Thoracic aorta (tissue), 2 donors: ENCODE measurements at places on chromosomes 12 and 14. TPM values are rescaled to one million over a fixed set of nuclear protein-coding genes. Genes with fewer than 3 reads are reported as not detected.

DNA sequence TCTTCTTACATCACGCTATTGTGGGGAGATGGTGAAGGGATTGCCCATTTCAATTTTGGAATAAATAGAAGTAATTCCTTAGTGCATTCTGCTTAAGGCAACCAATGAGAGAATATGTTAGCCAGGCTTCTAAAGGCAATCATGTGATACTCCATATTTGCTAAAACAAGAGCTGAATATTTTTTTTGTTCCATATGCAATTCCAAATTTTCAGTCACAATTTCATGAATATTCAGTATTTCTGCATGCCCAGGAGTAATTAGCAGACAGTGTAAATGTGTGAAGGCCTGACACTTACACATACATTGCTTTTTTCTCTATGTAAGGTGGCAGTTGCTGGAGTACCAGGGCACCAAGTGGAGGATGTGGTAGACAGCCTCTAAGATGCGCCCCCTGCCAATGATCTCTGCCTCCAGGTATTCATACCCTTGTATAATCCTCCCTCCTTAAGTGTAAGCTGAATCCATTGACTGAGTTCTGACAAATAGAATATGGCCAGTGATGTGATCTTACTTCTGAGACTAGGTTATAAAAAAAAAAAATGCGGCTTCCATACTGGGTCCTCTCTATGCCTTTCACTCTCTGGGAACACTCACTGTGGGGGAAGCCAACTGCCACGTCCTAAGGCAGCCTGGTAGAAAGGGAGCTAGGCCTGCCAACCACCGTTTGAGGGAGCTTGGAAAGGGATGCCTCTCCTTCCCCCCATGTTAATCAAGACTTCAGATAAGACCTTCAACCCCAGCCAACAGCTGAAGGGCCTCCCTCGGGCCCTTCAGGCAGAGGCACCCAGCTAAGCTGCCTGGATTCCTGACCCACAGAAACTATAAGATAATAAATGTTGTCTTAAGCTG, 62.7 kb upstream of the PTGR2 start:
- DNase-seq: no peak

- DNase-seq: no peak
Measured at GRCh38 chr14:89911010-89911919, 43.3 kb downstream of the EFCAB11 start.

GRCh38 chr14:88037325-88037724, 32.4 kb downstream of the GPR65 start:
- no peak for DNase-seq

- no peak for DNase-seq
Measured at GRCh38 chr14:31414190-31414833, 6.0 kb downstream of the HEATR5A start.

DNA sequence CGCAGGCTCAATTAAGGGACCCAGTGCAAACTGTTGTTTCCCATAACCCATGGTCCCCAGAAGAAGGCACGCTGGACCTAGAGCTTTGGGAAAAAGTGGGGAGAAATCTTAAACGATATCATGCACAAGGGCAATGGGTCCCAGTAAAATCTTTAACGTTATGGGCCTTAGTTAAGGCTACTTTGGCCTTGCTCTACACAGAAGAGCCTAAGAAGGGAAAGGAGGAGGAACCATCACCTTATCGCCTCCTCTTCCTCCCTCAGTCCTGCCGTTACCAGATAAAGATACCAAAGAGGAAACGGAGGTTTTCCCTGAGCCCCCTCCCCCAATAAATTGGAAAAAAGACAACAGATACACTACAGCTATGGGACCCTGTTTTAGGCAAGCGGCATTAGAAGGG, 116.9 kb downstream of the PPHLN1 start:
- no peak for DNase-seq

GRCh38 chr12:126734296-126734695, 1532.7 kb upstream of the TMEM132C start:
- no peak for DNase-seq

DNA sequence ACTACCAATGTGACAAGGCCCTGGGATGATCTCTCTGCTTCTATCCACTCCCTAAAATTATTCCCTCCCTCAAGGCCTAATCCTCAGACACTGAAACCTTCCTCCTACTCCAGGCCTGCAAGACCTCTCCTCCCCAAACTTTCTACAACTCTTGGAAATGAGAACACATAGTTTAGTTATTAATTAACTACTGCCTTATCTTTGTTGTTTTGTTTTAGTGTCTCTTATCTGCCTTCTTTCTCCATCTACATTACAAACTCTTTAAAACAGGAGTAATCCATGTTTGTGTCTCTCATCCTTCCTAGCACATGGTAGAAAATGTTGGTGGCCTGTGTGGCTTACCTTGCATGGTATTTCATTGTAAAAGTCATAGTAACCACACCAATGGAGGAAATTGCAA, 139.9 kb upstream of the G2E3 start:
- DNase-seq: no peak

- no peak for DNase-seq
Measured at GRCh38 chr14:104856157-104856868, 8.8 kb upstream of the CEP170B start.

DNA sequence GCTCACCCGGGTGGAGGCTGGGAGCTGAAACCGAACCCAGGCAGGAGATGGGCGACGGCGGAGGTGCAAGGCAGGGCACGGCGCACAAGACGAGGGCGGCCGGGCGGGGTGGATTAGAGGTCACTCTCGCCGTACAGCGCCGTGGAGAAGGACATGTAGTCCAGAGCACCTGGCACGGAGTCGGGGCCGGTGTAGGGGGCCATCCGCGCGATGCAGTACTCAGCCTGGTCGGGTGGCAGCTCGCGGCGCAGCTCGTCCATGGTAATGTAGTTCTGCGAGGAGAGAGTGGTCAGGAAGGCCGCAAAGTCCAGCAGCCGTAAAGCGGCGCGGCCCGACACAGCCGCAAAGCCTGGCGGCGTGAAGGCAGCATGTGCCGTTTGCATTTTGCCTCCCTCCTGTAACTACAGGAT, 81.9 kb upstream of the ZFP36L1 start:
- no peak for DNase-seq

- no peak for DNase-seq
Measured at GRCh38 chr12:110316861-110317260, 35.8 kb downstream of the ATP2A2 start.

DNA sequence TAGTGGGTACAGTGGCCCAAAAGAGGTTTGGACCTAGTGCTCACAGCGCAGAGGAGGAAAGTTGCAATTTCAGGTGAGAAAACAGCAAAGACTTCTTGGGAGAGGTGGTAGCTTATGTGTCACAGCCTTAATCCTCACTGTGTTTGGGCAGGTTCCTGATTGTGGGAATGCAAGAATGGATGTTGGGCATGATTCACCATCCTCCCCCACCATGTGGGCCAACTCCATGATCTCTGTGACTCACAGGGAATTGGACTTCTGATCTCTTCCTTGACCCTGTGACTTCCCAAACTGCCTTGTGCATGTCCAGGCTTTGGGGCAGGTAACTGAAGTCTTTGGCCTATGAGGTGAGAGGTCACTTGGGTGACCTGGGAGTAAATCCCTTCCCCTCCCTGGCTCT, 1.8 kb upstream of the CHST11 start:
- DNase-seq: no peak

DNA sequence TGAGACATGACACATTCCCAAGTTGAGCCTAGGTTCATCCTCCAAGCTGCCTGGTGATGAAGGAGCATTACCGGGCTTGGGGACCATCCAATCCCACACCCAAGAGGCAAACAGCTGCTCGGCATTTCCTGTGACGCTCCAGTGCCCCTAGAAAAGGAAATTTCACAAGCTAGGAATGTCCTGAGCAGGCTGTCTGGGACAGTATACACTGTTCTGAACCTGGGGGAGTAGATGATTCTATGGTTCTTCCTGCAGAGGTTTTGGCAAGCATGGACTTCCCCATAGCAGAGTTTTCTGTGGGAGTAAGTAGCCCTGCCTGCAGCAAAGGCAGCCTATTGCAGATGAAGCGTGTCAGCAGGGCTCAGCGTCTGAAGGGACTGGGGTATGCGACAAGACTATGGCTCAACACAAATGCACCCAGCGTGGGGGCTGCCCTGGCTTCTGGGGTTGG, 47.4 kb upstream of the SRSF5 start:
- DNase-seq: no peak

- no peak for DNase-seq
Measured at GRCh38 chr12:40854604-40855003, 162.4 kb downstream of the CNTN1 start.

DNA sequence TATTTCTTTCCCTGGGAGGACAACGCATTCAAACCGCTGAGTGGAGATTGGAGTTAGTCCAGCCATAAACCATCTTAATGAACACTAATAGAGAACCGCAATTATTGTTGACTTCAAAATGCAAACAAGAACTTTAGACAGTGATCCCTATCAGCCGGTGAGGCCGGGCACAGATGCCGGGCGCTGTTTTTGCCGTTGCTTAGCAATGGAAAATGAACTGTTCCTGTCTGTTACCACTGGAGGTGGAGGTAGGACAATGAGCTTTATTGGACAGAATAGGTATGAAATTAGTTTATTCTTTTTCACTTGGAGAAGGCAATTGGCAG, 216.8 kb downstream of the TTC8 start:
- DNase-seq: no peak

DNA sequence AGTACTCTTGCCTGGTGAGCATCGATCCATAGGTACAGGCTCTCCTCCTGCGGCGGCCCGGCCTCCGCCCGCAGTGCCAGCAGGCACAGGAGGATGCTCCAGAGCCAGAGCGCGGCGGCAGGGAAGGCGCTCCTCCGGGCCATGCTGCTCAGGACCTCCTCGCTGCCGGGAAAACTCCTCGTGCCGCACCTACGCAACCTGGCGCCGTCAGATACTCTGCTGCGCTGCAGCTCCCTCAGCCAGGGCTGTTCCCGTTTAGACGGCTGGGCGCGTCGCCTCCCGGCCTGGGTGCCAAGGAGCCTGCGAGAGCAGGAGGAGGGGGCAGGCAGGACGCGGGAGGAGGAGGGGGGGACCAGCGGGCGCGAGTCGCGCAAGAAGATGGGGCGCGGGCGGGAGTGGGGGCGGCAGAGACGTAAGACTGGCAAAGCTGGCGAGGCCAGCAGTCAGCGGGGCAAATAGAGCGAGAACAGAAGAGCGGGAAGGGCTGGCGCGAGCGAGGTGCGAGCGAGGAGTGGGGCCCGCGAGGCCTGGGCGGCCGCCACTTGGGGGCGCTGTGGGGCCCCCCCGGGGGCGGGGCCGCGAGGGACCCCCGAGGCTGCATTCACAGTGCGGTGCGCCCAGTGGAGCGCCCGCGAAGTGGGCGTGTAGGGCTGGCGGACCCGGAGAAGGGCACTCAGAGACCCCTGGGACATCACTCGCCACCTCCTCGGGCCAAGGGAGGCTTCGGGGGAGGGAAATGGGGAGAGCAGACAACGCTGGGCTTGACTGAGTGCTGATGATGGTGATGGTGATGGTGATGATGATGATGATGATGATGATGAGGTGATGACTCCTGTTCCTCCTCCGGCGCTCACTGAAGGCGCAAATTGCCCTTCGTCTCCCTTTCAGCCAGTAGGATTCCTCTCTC, at the start of gene WIF1:
Gene WIF1, minus strand, starts transcription at position 257 of the 907 bp plus-strand sequence. Its CDS starts 114 bp downstream, at position 143.
- DNase-seq: no peak

DNA sequence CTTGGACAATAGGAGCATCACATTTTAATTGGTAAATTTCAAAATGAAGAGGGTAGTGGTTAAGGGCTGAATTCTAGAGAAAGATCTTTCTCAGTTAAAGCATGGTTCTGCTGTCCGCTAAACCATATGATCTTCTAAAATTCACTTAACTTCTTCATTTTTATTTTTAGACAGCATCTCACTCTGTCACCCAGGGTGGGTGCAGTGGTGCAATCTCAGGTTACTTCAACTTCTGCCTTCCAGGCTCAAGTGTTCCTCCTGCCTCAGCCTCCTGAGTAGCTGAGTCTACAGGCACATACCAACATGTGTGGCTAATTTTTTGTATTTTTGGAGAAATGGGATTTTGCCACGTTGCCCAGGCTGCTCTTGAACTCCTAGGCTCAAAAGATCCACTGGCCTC, 226.7 kb upstream of the ABCD2 start:
- DNase-seq: no peak

GRCh38 chr12:122870163-122870842, 25.6 kb downstream of the VPS37B start:
- no peak for DNase-seq

- no peak for DNase-seq
Measured at GRCh38 chr12:12736759-12737676, 19.9 kb downstream of the CDKN1B start.

The ADAMTS20 gene
- total RNA-seq: not detected

DNA sequence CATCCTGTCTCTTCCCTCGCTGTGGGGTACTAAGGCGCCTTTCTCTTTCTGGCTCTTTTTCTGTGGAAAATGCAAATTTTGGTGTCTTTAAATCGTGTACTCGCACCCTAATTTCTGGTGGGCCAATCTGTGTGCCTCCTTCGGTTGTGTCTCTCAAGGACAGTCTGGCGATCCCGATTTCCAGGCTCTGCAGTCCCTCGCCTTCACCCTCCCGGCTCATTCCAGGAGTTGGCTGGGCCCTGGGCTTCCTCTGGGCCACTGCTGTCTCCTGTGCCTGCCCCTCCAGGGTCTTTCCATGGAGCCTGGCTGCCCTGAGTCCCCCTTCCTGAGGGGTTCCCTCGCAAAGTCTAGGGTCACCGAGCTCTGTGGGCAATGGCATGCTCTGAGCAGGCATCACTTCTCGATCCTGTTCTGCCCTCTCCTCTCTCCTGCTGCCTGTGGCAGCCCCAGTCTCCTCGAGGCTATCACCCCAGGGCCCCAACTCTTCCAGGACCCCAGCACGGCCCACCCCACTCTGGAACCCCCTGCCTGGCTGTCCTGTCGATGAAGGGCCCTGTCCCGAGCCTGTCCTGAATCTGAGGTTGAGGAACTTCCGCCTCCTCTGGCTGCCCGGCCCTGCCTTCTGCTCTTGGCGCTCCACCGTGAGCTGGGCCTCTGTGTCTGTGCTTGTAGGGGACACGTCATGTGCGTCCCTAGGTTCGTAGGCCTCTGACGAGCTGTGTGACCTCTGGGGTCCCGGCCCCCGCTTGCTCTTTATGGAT, 24.1 kb downstream of the AHNAK2 start:
- no peak for DNase-seq

GRCh38 chr14:30883508-30884294, 9.3 kb downstream of the COCH start:
- no peak for DNase-seq

DNA sequence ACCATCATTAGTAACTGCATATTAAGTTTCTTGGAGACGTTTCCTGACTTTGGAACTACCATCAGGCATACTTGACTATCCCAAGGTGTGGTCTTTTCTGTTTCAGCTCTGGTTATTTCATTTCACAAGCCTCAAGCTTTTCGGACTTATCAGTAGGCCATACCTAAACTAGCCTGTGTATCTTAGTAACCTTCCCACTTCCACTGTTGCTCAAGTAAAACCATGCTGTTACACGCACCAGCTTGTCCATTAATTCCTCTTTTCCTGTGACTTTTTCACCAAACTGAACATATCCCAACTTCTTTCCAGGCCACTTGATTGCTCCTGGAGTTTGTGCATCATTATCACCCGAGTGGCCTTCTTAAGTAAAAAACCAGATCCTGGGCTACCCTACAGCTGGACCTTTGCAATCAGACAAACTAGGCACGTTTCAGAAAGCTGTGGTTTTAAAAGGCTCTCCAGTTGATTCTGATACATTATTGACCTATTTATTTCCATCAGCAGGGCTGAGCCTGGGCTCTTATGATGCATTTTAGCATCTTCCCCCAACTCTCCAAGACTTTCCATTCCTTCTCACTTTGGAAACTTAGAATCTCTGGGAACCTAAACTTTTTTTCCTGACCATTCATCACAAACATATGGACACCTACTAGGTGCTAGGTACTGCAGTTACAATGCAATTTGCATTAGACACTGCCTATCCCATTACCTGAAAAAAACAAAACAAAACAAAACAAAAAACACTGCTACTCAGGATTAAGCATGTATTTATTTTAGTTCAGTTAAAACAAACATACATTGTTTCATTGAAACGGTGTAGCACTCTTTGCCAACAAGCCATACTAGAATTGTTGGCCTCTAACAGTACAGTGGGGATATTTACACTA, 14.9 kb downstream of the SLC38A2 start:
- DNase-seq: no peak

The SMIM41 gene
- total RNA-seq: 1.8 TPM
